ENCODE measurements at places on chromosomes 4 and X.

- peak; percentile 89 for DNase-seq
Observed at GRCh38 chr4:74230902-74231499, 73.1 kb downstream of the MTHFD2L start.

GRCh38 chr4:86967073-86967472 is 32.3 kb downstream of the AFF1 start:
- no peak for DNase-seq

DNA sequence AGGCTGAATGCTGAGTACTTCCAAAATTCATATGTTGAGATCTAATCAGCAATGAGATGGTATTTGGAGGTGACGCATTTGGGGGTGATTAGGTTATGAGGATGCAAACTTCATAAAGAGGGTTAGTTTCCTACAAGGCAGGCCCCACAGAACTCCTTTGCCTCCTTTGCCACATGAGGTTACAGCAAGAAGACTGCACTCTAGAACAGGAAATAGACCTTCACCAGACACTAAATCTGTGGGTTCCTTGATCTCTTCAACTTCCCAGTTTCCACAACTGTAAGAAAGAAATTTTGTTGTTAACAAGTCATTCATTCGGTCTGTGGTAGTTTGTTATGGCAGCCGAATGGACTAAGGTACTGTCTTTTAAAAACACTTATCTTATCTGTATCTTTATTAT is 681.9 kb upstream of the HS3ST1 start:
- no peak for DNase-seq

- no peak for DNase-seq
Observed at GRCh38 chr4:77219266-77219665, 62.3 kb downstream of the CCNG2 start.

GRCh38 chr4:78788007-78788889 is 12.1 kb downstream of the BMP2K start:
- DNase-seq: no peak

DNA sequence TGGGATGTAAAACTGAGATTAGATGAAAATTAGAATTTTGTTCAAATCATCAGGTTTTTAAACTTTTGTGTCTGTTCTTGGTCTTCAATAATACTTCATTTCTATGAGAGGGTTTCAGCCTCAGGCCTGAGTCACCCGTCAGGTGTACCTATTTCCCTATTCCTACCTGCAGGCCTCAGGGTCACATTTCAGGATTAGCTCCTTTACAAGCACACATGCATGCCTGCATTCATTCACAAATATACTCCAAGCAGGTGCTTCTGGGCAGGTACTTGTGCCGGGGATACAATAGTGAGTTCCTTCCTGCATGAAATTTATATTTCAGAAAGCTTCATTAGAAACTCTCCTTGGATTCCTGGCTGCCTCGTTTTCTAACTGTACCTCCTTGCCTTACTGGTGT is 114.9 kb downstream of the SHISA3 start:
- DNase-seq: no peak

- no peak for DNase-seq
Observed at GRCh38 chr4:8290701-8290970, 21.1 kb downstream of the HTRA3 start.

GRCh38 chr4:25921922-25922321 is 7.9 kb downstream of the SMIM20 start:
- no peak for DNase-seq

GRCh38 chr4:63904201-63904600 is 505.0 kb downstream of the TECRL start:
- no peak for DNase-seq

DNA sequence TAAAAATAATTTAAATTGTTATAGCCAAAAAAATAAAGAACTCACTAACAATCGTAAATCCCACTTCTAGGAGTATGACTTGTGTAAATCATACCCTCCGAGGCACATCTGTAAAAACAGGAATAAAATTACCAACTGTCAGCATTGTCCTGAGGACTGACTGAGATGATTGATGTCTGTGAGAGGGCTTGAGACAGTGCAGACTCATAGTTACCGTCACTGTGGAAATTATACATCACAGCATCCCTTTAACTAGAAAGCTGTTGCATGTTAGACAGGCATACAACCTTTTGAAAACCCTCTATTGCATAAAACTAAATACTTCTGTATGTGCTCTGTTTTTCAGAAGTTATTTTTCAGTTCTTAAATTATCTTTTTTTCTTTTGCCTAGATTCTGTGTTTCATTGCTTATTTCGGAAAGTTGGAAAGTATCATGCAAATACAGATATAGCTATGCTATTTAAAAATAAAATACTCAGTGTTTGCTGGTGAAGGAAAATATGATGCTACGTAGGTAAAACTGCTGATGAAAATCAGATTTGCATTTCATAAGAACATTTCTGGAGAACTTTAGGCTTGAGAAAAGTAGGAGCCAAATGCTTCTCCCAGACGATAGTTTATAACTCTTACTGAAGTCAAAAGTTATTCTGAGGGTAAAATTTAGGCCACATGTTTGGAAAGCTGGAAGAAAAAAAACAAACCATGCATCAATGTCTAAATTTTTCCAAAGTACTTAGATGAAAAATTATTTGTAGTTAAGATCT is 13.6 kb upstream of the RBPJ start:
- no peak for DNase-seq
